GM03348 (cell line): ENCODE measurements at places on chromosomes 2 and 18.
A peak's percentile ranks its signal among the peaks of the same experiment; 100 is the strongest.

DNA sequence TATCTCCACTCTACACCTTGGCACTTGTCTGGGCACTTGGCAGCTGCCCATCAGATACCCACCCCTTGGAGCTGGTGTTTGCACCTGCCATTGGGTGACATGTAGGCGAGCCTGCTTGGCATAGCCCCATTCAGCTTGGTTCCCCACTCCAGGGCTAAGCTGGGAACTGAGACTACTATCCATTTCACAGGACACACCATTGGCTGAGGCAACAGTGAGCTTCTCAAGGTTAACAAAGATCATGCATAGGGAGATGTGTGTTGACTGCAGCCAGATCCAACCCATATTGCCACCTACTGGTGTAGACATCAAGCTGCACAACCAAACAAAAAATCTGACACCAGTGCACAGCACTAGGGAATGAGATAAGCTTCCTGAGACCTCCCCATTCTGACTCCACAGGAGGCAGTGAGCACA is 1389.8 kb upstream of the TMEFF2 start:
- peak; percentile 4 for DNase-seq

DNA sequence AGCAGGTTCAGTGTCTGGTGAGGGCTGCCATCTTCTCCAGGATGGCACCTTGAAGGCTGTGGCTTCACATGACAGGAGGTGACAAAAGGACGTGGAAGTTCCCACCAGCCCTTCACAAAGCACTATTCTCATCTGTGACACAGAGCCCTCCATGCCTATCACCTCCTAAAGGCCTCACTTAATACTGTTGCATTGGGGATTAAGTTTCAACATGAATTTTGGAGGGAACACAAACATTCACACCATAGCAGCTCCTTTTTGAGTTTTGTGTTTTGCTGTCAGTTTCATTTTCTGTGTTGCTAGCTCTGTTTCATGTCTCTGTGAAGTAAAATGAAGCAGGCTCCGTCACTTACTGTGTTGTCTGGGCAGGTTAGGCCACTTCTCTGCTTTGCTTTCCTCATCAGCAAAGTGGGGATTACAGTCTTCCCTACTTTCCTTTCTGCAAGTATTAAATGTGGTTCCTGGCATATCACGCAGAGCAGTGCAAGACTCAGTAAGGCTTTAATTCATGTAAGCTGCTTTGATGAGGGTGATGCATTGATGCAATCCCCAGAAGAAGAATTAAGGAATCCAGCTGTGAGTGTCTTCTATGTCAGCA is 31.6 kb downstream of the LIMS1 start:
- DNase-seq = no peak

- no peak for DNase-seq
Measured at GRCh38 chr2:101850450-101850849, 141.3 kb upstream of the IL1R2 start.

DNA sequence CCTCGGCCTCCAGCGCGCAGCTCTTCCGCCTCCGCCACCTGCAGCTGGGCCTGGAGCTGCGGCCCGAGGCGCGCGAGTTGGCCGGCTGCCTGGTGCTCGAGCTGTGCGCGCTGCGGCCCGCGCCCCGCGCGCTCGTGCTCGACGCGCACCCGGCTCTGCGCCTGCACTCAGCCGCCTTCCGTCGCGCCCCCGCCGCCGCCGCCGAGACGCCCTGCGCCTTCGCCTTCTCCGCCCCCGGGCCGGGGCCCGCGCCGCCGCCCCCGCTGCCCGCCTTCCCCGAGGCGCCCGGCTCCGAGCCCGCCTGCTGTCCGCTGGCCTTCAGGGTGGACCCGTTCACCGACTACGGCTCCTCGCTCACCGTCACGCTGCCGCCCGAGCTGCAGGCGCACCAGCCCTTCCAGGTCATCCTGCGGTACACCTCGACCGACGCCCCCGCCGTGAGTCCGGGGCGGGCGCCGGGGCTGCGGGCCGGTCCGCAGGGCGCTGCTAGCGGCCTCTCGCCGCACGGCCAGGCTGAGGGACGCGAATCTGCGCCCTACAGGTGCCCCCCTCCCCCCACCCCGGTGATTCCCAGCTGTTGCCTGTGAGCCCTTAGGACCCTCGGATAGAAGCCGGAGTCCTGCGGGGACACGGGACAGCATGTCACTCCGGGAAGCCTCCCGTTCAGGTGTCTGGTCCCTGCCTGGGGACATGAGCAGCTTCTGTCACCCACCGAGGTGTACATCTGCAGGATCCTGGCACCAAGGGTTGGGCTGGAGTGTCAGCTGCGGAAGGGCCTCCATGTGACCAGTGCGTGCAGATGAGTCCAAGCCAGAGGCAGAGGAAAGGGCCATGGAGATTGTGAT is 616 bp downstream of the RNPEPL1 start:
- DNase-seq = peak; percentile 83

DNA sequence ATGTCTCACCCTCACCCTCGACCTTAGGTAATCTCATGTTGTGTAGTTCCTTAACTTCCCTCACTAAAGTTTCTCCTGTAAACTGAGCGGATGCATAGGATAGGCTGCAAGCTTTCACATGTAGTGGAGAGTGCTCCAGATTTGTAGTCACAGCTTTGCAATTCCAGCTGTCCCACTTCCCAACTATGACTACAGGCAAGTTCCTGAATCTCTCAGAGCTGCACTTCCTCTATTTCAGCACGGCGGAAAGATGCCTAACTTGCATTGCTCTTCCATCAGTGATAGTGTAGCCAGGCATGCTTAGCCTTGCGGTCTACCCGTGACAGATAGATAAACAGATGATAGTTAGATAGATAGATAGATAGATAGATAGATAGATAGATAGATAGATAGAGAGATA is 183.1 kb upstream of the CCDC68 start:
- DNase-seq = no peak

DNA sequence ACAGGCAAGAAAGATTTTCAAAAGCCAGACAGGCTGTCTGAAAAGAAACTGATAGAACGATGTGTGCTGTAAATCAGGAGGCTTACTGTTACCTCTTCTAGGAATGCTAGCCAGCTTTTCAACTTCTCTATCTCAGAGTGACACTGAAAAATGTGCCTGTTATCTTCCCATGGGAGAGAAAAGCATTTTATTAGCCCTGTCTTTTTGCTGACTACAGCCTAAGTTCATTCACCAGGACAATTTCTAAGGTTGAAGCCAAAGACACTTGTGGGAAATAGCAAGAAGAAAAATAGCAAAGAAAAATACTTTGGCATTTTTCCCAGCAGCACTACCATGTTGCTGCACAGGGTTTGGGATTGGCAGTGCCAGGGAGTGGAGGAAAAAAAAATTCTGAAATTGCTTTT is 34.0 kb downstream of the ABCB11 start:
- DNase-seq = no peak

DNA sequence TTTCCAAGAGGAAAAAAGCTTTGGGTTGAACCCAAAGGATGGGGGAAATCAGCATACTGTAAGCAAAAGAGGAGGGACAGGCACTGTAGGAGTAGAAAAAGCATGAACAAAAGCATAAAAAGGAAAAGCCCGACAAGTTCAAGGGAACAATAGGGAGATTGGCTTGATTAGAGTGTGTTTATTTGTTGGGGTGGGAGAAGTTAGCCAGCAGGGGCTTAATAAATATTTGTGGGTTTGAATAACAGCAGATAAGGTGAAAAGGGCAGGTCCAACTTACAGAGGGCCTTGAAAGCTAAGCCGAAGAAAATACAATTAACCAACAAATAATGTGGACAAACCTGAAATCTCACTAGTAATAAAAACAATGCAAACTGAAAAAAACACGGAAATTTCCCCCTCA is 126.7 kb downstream of the THADA start:
- DNase-seq = no peak

GRCh38 chr2:196217116-196217515 is 45.7 kb upstream of the STK17B start:
- no peak for DNase-seq

DNA sequence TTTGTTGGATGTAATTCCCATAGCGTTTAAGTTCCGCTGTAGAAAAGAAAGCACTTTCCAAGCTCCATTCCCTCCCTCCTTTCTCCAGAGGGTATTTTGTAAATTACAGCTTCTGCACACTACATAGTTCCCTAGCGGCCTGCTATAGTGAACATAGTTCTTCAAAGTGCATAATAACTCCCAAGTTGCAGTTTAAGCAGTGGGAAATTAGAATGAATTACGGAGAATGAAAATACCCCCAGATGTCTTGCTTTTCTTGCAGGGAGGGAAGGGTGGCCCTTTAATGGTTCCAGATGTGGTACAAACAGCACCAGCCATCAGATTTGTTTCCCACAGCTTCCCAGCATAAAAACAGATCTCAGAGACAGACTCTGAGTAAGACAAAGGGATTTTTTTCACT is 893.9 kb downstream of the SUCLG1 start:
- DNase-seq = peak; percentile 12

DNA sequence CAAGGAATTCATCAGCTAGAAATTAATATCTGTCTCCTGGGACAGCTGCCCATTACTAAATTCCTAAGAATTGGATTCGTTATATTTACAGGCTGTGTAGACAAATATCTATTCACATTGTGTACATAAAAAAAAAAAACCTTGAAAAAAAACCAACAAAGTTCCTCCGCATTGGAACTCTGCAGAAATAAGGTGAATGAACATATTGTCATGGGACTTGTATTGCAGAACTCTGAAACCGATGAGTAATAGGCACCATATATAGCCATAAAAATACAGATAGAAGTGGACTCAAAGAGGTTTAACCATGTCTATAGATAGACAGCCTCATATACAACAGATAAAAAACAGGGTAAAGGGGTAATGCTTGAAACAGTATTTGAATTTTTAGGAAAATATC is 909.9 kb upstream of the CHAC2 start:
- no peak for DNase-seq

DNA sequence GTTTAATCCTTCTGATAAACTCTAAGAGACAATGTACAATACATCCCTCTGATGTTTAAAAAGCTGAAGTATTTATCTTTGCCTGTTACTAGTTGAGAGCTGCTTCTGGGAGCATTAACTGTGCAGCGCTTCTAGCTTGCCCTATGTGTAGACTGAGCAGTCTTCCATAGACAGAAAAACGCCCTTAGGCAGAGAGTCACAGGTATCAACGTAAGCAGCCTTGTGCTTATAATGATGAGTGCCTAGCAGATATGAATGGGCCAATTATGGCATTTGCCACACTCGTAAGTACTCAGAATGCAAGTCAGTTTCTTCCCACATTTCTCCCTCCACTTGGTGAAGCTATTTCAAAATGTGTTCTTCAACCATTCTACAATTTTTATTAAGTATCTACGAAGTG is 731.1 kb upstream of the SLC8A1 start:
- no peak for DNase-seq
